ENCODE measurements at places on chromosomes 4 and X.

DNA sequence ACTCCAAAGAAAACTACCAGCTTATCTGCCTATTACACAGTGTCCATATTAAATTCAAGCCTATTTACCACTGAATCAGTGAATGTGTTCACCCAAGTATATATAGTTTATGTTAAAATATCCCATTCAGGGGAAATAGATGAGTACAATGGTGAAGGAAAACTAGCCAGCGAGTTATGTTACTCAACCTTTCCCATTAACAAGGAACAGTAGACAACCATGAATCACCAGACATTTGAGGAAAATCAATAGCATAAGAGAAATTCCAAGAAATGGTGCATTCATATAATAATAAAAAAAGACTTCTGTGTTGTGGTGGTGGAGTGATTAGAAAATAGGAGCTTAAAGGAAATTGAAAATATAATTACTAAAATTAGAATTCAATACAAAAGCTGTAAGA, 21.3 kb downstream of the IQCM start:
- DNase-seq, result no peak

- no peak for DNase-seq
Measured at GRCh38 chrX:67734111-67734753, 190.4 kb downstream of the AR start.

GRCh38 chrX:151984328-151984727, 9.9 kb upstream of the GABRE start:
- no peak for DNase-seq

GRCh38 chrX:33188881-33189280, 22.5 kb downstream of the DMD start:
- no peak for DNase-seq

- no peak for DNase-seq
Measured at GRCh38 chr4:10893395-10893794, 208.8 kb upstream of the CLNK start.

- DNase-seq, result no peak
Measured at GRCh38 chrX:3377560-3377959, 31.1 kb upstream of the MXRA5 start.

GRCh38 chr4:86926435-86927086, 8.2 kb upstream of the AFF1 start:
- no peak for DNase-seq

DNA sequence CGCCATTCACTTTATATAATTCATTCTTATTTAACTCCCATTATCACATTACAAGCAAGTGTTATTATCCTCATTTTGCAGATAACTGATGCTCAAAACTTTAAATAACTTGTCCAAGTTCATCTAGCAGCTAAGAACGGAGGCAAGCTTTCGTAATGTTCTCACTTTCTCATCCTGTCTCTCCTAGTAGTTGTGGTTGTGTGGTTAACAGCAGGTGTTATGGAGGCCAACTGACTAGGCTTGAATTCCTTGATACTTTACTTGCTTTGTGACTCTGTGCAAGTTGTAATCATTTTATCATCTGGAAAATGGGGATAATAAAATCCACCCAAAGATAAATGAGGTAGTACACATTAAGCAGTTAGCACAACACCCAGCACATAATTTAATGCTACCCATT, 109.9 kb upstream of the PTPN13 start:
- no peak for DNase-seq

DNA sequence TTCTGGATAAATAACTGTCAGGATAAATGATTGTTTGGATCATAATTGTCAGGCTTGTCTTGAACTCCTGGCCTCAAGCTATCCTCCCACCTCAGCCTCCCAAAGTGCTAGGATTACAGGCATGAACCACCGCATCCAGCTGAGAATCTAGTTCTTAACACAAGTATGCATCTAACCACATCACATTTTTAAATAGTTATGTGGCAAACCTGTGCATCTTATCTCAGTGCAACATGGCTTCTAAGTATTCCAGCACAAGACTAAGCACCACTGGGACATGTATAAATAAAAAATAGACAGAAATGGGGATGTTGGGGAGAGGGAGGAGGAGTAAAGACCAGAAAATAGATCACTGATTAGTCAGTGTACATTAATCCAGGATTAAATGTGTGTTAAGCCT, 74.7 kb upstream of the TBL1X start:
- no peak for DNase-seq

- DNase-seq, result no peak
Measured at GRCh38 chrX:74925225-74926088, at the start of gene NEXMIF. Gene NEXMIF, minus strand, starts transcription at chrX:74925452.

- no peak for DNase-seq
Measured at GRCh38 chr4:78418406-78418805, 133.2 kb upstream of the ANXA3 start.

GRCh38 chrX:12327836-12328235, 189.6 kb downstream of the FRMPD4 start:
- DNase-seq, result no peak

- no peak for DNase-seq
Measured at GRCh38 chrX:2220296-2220695, 280.5 kb downstream of the DHRSX start.

DNA sequence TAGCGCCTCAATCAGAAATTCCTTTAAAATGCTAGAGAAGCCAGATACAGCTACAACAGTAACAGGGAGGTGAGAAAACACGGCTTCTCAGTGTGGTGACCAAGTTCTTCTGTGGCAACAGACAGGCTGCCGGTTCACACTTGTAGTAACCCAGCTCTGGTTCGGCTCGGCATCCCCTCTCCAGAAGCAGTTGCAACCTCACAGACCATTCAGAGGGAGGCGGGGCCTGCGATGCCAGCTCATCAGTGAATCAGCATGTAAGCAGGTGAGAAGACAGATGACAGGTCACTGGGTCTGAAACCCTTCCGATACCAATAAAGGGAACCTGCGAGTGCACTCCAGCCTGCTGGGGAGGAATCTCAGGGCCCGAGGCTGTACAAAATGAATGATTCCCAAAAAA, 251.0 kb downstream of the KCNIP4 start:
- DNase-seq, result no peak

DNA sequence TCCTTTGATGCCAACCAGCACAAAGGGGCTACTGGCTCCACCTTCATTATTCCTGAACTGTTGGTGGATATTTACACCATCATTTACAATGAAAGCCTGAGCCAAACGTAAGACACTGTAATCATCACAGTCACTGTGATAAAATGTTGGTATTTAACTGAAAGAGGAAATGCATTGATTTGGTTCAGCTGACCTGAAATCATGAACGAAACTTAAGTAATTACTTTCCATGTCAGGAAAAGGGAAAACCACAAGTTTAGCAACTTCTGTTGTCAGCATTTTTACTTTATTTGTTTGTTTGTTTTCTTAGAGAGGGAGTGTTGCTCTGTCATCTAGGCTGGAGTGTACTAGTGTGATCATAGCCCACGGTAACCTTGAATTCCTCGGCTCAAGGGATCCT, 247.8 kb upstream of the FAM47A start:
- no peak for DNase-seq

DNA sequence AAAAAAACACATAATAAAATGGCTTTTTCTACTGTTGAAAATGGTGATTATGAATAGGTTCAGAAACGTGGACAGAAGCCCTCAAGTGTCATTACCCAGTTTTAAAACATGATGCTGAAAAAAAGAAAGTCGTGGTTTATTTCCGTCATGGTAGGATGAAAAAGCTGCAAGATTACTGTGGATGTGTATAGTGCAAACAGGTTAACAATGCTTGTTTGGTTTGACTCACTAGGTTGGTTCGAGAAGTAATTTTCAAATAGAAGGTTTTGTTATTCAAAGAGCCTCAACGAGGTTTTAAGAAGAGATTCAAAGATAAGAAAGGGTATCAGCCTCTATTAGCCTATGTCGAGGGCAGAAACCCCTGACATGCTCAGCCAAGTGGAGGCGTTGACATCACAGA, 2.5 kb upstream of the RXFP1 start:
- DNase-seq, result no peak

GRCh38 chr4:56622176-56622575, 58.9 kb downstream of the HOPX start:
- no peak for DNase-seq

GRCh38 chr4:15907430-15907829, 31.1 kb downstream of the FGFBP1 start:
- DNase-seq, result no peak

- DNase-seq, result no peak
Measured at GRCh38 chr4:28523681-28524190, 1663.1 kb downstream of the STIM2 start.

DNA sequence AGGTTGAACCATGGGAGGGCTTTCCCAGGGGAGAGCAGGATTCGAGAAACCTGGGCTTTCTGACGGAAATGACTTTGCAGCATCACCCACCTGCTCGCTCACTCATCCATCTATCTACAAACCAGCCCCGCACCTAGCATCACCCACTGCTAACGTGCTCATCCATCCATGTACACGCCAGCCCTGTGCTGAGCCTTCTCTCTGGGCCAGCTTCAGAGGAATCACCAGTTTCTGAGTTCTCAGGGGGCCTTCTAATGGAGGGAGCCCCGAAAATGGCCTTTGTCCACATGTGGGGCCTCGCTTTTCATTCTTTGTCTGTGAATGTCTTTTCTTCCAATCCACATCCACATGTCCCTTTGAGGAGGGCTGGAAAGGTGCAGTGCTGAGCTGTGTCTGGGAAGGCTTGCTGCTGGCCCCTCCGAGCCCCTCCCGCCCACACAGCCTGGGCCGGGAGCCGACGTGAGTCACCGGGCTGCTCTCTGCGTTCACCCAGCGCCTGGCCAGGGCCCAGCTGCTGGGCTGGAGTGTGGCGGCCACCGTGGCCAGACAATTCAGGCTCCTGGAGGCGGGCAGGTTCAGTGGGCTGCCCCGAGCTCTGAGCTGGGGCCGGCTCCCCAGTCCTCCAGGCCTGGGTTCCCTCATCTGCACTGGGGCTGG, 14.7 kb downstream of the SORCS2 start:
- DNase-seq, result no peak

GRCh38 chr4:2800691-2801596, 8.1 kb downstream of the SH3BP2 start:
- DNase-seq, result no peak

DNA sequence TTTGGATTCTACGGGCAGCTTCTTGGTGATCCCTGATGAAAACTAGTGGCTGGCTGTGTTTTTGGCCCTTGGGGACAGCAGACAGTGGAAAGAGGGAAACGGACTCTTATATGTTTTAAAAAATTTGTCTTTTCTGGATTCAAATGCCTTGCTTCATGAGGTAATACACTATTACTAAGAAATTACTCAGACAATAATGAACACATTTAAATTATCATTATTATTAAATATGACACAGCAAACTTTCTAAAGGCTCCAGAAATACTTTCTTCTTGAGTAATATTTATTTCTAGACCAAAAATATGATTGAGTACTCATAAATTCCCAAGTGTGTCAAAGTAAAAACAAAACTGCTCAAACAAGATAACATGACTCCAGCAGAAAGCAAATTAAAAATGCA, 520.7 kb upstream of the AADAT start:
- no peak for DNase-seq

DNA sequence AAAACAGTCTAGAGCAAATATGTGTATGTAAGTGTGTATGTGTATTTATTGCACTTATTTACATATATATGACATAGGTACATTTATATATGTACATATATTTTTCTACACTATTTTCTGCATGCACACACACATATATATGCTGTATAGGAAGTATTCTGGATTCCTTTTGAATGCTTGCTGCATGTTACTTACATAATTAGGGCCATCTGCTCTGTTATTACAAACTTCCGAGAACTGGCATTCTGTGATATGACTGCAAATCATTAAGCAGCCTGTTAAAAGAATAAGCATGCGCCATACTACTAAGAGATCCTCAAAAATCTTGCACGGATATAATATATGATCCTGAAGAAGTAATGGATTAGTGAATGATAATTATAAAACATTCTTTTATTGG, 1157.6 kb upstream of the TENM3 start:
- DNase-seq, result no peak

- no peak for DNase-seq
Measured at GRCh38 chrX:72060196-72060920, 71.4 kb downstream of the RTL5 start.

GRCh38 chr4:122099896-122100295, 52.2 kb upstream of the BLTP1 start:
- no peak for DNase-seq

DNA sequence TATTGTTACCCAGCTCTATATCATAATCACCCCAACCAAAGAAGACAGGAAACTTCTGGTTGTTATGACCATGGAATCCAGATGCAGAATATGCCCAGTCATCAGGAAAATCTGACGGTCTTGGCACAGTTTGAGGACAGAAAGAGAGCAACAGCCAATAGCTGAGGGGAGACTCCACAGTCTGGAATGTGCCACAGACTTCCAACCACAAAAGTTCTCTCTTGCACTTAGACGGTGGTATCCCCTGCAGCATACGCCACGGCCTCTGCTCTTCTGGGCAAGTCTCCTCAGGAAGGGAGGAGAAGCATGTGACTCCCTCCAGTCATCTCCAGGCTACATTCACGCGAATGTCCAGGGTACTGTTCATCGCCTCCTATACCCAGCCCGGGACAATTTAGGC, 18.4 kb downstream of the ZNF827 start:
- DNase-seq, result no peak

- DNase-seq, result no peak
Measured at GRCh38 chrX:15050395-15050794, 177.2 kb downstream of the MOSPD2 start.

GRCh38 chr4:83964996-83965541, 429.2 kb downstream of the GPAT3 start:
- DNase-seq, result no peak

GRCh38 chr4:110091434-110092140, 106.8 kb downstream of the ELOVL6 start:
- no peak for DNase-seq

GRCh38 chrX:95974096-95974470, 710.6 kb upstream of the DIAPH2 start:
- no peak for DNase-seq

- no peak for DNase-seq
Measured at GRCh38 chr4:42048394-42048793, 58.1 kb downstream of the SLC30A9 start.
